ENCODE measurements at places on chromosomes 7 and 10.

- no peak for DNase-seq
Measured at GRCh38 chr7:53485354-53485753, 449.9 kb downstream of the POM121L12 start.

- no peak for DNase-seq
Measured at GRCh38 chr7:41928166-41928565, 225.3 kb upstream of the INHBA start.

DNA sequence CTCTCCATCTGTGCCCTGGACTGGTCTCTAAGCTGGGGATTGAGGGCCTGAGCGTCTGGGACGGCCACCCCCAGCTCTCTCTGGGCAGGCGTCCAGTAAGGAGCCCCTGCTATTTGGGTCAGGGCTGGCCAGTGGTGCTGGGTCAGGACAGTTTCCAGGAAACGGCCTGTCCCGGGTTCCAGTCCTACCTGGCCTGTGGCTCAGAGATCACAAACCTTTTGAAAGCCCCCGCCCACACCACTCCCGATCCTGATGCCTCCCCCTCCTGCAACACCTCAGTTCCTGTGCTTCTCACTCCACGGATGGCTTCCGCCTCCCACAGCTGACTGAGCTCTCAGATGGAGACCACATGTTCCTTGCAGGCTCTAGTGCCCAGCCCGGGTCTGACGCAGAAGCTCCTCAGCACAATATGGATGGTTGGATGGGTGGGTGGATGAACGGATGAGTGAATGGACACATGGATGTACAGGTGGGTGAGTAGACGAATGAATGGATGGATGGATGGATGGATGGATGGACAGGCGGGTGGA lies 91.7 kb upstream of the PDGFA start:
- DNase-seq: no peak

- DNase-seq: no peak
Measured at GRCh38 chr10:118802126-118802793, 47.5 kb upstream of the CACUL1 start.

GRCh38 chr7:101598986-101599771 lies 29.9 kb downstream of the MYL10 start:
- DNase-seq: no peak

- no peak for DNase-seq
Measured at GRCh38 chr10:72124989-72125388, 36.6 kb upstream of the SPOCK2 start.

GRCh38 chr7:151399906-151400305 lies 9.9 kb downstream of the WDR86 start:
- DNase-seq: no peak

DNA sequence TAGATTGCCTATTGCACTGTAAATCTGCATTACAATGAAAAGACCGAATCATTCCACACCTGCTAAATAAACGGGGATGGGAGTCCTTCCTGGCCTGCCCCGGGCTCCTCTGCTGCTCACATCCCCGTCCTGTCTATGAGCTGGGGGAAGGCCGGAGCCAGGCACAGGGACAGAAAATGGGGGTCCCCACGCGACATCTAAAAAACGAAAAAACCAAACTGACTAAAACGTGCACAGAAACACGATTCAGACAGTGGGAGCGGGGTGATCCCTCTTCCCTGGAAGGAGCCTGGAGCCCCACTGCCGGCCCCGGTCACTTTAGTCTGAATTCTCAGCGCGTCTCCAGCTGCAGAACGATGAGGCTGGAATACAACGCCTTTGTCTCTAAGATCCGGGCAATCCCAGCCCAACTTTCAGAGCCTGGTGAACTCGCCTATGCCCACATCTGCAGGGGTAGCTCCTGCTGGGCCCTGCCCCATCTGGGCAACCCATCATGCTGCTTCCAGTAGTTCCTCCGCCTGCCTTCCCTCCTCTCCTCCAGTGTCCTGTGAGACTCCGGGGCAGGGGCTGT lies 78.0 kb downstream of the ADARB2 start:
- DNase-seq: no peak

DNA sequence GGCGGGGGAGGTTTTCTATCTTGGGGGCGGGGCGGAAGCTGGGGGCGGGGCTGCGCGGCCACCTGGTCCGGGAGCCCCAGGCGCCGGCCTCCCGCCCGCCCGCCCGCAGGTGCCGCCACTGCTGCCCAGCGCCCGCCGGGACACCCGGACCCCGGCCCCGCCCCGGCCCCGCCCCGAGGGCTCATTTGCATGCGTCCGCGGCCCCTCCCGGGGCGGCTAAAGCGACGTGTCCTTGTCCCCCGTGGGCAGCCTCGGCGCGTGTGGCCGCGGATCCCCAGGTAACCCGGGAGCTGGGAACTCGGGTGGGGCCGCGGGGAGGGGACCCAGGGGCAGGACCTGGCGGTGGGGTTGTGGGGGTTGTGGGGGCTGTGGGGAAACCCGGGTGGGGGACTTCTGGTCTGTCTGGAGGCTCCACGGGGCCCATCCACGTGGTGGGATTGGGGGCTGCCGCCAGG lies at the start of gene BHLHA15:
Gene BHLHA15, plus strand, starts transcription at position 219 of the 455 bp plus-strand sequence. CDS start 871 bp downstream, outside the sequence.
- no peak for DNase-seq
